Erythroblast (primary cell): ENCODE measurements at places on chromosomes 12 and 14.

- DNase-seq: no peak
Observed at GRCh38 chr12:91239481-91239880, 56.9 kb upstream of the DCN start.

- DNase-seq: no peak
Observed at GRCh38 chr14:48726080-48726642, 860.0 kb downstream of the RPS29 start.

- DNase-seq: no peak
Observed at GRCh38 chr12:52227606-52228166, 5.4 kb upstream of the KRT7 start.

DNA sequence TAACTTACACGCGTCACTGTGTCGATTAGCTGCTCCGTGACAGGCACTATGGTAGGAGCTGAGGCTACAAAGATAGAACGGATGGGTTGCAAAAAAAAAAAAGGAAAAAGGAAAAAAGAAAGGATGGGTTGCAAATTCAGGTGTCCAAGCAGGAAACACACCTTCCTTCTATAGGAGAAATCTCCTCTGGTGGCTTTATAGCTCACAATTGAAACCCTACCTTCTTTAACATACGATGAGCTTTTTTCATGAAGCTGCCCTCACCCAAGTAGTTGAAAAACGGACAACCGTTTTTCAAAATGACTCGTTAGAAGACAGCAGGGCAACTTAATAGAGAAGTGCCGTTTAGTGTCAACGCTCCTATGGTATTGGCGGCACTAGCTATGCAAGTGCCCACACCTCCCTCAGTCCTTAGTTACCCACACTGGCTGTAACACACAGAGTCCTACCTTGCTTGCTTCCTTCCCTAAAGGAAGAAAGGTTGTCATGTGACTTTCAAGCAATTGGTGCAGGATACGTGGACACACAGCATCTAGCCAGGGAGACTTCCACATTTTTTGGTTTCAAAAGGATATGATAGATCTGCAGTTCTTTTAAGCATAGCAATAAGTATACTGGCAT, 682 bp upstream of the TRIP11 start:
- DNase-seq: peak; percentile 64

- DNase-seq: no peak
Observed at GRCh38 chr14:72444701-72445100, 449.2 kb downstream of the DPF3 start.

- DNase-seq: no peak
Observed at GRCh38 chr14:74821267-74821915, 54.6 kb downstream of the PROX2 start.

DNA sequence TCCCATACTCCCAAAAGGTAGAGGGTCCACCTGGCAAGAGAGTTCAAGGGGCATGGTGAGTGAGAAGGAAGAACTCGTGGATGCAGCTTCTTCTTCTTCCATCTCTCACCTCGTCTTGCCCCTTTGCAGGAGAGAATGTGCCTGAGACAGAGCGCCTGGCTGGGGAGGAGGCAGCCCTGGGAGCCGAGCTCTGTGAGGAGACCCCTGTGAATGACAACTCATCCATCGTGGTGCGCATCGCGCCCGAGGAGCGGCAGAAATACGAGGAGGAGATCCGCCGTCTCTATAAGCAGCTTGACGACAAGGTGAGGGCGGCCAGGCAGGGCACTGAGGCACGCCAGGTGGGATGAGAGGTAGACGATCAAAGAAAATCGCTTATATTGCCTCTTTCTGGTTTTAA, 20.0 kb downstream of the KIF5A start:
- DNase-seq: no peak

GRCh38 chr12:119671070-119671469, 3.1 kb downstream of the PRKAB1 start:
- DNase-seq: no peak

GRCh38 chr12:112936264-112936663, 2.0 kb upstream of the OAS3 start:
- no peak for DNase-seq

- no peak for DNase-seq
Observed at GRCh38 chr12:66587912-66588311, 91.0 kb downstream of the GRIP1 start.

GRCh38 chr12:21301-22189, 45.0 kb upstream of the IQSEC3 start:
- DNase-seq: no peak

DNA sequence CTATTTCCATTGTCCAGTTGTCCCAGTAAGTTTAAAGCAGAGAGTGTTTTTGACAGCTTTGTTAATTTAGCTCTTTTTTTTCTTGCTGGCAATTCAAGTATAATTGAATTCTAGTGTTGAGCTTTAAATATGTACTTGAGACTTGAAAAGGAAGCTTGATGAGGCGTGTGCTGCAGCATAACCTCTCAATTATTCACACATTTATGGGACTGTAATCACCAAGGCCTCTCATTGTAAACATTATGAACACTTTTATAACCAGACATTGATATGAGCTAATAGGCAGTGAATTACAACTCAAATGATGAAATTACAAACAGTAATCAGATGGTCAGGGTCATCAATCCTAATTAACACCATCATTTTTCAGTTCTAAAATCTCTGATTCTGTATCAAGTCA, 378.0 kb upstream of the DDHD1 start:
- no peak for DNase-seq

- DNase-seq: no peak
Observed at GRCh38 chr12:46788072-46788887, 37.5 kb downstream of the SLC38A4 start.

DNA sequence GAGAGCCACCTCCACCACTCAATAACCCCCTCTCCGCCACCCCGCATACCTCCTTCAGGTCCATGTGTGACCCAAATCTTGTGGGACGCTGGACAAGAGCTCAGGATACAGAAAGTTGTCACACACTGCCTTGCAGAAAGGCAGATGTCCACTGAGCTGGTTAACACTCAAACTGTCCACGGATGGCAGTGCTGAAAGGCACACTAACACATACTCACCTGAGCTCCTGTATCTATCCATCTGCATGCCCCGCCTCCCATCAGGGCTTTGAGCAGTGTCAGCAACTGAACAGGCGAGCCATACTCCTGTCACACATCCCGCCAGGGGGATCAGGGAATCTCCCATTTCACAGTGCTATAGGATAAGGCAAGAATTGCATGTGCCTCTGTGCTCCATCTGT, 642.0 kb downstream of the GALC start:
- no peak for DNase-seq

DNA sequence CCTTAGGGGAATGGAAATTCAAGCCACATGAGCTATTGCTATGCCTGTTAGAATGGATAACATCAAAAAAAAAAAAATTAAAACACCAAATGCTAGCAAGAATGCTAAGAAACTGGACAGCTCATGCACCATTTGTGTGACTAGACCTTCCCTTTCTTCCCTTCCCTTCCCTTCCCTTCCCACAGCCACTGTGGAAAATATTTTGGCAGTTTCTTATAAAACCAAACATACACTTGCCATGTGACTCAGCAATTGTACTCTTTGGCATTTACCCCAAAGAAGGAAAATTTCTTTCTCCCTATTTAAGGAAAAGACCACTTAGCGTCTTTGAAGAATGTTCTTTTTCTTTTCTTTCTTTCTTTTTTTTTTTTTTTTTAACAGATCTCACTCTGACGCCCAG, 49.1 kb upstream of the FKBP4 start:
- DNase-seq: no peak

- DNase-seq: no peak
Observed at GRCh38 chr12:130161261-130162243, 712 bp upstream of the FZD10 start.

GRCh38 chr12:56687223-56688128, 608 bp downstream of the PTGES3 start:
- peak; percentile 73 for DNase-seq

DNA sequence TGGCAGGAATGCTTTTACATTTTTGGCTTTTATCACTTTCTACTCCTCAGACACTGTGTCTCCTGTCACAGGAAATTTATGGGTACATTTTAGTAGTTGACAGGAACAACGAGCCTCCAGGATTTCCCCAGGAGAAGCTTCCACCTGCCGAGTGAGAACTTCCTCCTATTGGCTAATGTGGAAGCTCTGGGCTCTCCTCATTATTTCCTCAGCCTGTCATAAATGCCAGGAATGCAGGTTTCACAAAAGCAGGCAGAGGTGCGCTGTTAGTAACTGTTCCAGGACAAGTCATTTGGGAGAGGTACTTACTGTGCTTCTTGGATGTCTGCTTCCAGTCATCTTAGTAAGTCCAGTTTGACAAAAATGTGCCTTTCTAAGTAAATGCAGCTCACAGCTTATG, 19.1 kb upstream of the DCP1B start:
- DNase-seq: no peak

DNA sequence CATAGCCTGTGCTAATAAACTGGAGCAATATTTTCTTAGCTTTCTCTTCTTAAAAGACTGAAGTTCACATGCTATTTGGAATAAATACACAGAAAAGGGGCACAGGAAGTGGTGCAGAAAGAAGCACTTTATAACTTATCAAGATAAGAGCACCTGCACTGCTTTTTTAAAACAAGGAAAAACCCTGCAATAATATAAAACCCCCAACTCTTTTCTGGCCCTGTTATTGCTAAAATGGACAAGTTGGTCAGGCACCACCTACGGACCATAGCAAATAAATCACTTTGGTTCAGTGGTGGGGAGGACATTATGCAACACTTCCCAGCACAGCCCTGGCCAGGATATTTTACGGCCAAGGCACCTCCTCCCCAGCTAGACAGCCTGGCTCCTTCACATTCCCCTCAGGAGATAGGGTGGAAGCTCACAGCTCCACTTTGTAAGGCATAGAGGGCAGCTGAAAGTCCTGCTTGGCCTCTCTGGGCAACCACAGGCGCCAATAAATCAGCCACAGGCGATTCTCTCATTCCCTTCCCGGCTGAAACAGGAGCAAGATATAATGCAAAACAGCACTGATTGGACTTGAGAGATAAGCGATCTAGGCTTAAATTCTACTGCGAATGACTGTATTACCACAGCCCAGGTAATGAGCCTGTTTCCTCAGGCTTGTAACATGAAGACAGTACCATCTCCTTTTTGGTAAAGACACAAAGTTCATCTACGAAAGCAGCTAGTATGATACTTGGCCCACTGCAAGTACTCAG, 2.0 kb downstream of the ZBTB25 start:
- no peak for DNase-seq

- DNase-seq: peak; percentile 13
Observed at GRCh38 chr12:49954863-49955830, 4.6 kb downstream of the AQP2 start.

DNA sequence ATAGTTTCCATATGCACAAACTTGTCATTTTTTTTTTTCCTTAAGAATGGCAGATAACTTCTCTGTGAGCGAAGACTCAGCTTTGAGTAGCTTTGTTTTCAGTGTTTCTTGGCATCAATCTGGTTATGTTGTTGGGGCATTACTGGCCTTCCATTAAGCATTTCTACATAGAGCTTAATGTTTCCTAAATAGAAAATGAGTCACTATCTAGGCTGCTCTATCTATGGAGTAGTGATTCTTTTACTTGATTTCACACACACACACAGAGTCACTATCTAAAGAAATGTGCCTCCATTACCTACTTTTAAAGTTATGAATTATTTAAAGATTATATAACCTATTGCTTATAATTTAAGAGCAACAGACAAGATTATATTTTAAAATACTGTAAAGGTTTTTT, 53.9 kb downstream of the TMEM260 start:
- no peak for DNase-seq

GRCh38 chr14:81473456-81474147, 60.1 kb downstream of the SEL1L start:
- no peak for DNase-seq
